ENCODE measurements at places on chromosomes 2 and 18. TPM values are rescaled to one million over a fixed set of nuclear protein-coding genes. Genes with fewer than 3 reads are reported as not detected.

PTPN2 gene
- polyA plus RNA-seq, result 31.0 TPM

- DNase-seq, result no peak
Measured at GRCh38 chr2:10820978-10821695, 8.6 kb upstream of the PDIA6 start.

GRCh38 chr2:205169464-205169863 is 512.8 kb upstream of the NRP2 start:
- DNase-seq, result no peak

DNA sequence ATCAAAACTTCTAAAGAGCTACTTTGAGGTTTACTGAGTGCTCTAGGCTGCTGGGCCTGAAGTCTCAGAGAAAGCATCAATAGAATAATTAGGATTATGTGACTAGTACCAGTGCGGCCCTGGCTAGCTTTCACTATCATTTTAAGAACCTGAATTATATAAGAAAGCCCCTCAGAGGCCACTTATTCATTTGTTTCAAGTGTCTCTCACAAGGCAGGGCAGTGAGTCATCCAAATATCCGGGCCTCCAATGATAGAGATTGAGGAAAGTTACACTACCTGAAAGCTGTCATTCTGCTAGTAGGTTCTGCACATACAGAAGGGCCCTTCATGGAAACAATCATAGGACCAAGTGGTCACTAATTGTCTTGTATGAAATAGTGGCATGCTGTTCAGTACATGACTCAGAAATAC is 193.1 kb downstream of the L3MBTL4 start:
- no peak for DNase-seq

DNA sequence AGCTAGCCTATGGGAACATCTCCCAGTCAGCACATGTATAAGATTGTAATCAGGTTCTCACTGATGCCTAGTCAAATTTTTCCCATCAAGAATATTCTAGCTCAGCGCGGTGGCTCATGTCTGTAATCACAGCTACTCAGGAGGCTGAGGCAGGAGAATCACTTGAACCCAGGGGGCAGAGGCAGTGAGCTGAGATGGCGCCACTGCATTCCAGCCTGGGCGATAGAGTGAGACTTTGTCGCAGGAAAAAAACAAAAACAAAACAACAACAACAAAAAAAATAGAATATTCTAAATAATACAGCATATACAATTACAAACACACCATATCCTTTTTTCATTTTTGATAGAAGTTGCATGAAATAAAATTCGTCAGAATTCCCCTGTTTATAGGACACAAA is 67.5 kb upstream of the MYCN start:
- no peak for DNase-seq

- DNase-seq, result peak; percentile 88
Measured at GRCh38 chr2:72887740-72888437, 681 bp downstream of the SPR start.

DNA sequence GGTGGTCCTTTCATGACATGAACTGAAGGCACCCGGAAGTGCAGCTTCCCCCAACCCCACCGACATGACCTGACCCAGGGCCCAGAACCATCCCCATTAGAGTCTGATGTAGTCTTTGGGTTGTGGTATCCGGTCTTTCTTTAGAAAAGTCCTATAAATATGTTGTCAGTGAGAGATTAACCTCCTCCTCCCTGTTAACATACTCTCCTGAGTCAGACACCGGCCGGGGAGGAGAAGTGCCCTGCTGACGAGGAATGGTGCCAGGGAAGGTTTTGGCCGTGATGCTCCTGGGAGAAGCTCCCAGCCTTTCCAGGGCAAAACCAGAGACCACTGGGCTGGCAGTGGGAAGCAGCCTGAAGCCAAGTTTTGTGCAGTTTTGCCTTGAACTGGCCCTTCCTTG is 109.0 kb downstream of the LAMA3 start:
- no peak for DNase-seq

DNA sequence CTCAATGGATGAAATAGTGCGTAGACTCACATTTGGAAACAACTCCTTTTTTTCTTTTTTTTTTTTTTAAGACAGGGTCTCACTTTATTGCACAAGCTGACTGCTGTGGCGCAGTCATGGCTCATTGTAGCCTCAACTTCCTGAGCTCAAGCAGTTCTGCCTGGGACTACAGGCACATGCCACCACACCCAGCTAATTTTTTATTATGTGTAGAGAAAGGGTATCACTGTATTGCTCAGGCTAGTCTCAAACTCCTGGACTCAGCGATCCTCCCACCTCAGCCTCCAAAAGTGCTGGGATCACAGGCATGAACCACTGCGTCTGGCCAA is 17.4 kb downstream of the HAT1 start:
- no peak for DNase-seq

GRCh38 chr18:11944786-11945185 is 36.5 kb upstream of the IMPA2 start:
- DNase-seq, result no peak

CLEC4F gene
- 0.36 TPM for polyA plus RNA-seq

EIF4E2 gene
- 134 TPM for polyA plus RNA-seq

RTP5 gene
- not detected for polyA plus RNA-seq
